ENCODE measurements at places on chromosomes 1 and 21.

DNA sequence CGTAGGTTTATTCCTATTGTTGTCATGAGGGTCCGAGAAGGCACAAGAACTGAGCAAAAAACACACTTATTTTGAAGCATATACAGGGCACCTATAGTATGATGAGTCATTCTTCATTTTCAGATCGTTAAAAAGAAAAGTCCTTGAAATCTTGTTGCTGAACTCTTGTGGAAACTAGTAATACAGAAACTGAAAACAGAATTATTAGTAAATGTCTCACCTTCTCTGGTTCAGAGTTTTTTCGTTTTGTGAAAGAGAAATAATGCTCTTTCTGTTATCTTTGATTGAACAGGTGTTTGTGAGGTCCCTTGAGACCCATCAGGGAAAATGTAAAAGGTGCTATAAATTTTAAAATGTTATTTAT is 102.0 kb upstream of the COA6 start:
- no peak for DNase-seq

DNA sequence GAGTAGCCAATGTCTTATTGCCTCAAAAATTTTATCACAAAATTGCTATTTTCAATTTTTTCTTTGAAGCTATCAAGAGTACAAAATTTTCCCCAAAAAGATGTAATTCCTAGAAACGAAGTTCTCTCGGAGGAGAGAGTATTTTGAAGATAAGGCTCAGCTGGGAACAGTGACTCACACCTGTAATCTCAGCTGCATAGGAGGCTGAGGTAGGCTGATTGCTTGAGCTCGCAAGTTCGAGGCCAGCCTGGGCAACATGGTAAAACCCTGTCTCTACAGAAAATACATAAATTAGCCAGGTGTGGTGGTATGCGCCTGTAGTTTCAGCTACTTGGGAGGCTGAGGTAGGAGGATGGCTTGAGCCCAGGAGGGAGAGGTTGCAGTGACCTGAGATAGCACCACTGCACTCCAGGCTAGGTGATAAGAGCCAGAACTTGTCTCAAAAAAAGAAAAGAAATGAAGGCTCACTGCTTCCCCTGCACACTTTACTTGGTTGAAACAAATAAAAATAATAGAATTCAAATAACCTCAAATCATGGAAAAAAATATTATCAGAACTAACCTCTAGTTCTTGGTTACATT is 22.2 kb downstream of the TUT4 start:
- no peak for DNase-seq

DNA sequence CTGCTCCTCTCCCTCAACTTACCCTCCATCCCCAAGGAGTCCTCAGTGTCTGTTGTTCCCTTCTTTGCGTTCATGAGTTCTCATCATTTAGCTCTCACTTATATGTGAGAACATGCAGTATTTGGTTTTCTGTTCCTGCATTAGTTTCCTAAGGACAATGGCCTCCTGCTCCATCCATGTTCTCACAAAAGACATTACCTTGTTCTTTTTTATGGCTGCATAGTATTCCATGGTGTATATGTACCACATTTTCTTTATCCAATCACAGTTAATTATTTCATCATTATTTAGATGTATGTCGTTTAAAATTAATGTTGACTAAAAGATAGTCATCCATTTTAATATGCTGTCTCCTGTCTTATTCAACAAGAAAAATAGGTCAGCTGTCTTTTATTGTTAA is 134.1 kb downstream of the CRB1 start:
- no peak for DNase-seq

- DNase-seq: no peak
Measured at GRCh38 chr1:243943671-243944428, 93.8 kb upstream of the AKT3 start.

GRCh38 chr1:198001776-198002408 is 84.7 kb downstream of the LHX9 start:
- no peak for DNase-seq

- no peak for DNase-seq
Measured at GRCh38 chr1:45952072-45952471, 148.7 kb downstream of the MAST2 start.

- DNase-seq: no peak
Measured at GRCh38 chr1:46489169-46489637, 433 bp upstream of the DMBX1 start.

DNA sequence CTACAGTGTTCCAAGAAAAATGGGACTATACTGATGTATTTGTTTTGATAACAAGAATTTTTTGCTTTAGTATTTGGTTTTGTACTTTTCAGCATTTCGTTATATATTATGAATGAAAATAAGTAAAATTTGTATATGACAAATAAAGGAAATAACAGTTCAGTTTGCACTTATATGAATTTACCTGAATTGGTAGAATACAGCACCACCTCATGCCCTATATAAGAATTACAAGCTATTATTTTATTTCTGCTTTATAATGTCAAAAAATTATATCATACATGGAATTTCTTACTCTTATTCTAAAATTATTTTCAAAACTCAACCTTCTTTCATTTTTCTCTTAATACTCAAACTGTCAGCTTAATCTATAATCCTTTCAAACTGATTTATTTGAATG is 14.6 kb downstream of the EFCAB7 start:
- no peak for DNase-seq

DNA sequence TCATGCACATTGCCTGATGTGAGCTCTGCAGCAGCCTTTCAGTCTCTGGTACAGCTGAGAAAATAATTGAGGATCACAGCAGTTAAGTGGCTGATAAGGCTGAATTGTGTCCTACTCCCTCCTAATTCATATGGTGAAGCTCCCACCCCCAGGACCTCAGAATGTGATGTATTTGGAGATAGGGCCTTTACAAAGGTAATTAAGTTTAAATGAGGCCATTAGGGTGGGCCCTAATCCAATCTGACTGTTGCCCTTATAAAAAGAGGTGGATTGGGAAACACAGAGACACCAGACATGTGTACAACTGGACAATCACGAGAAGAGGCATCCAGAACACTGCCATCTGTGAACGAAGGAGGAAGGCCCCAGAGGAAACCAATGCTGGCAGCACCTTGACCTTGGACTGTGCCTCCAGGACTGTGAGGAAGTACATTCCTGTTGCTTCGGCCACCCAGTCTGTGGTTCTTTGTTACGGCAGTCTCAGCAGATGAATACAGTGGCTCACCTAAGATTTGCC is 148.1 kb downstream of the TRABD2B start:
- no peak for DNase-seq

- no peak for DNase-seq
Measured at GRCh38 chr1:234633246-234634003, 23.4 kb upstream of the IRF2BP2 start.

DNA sequence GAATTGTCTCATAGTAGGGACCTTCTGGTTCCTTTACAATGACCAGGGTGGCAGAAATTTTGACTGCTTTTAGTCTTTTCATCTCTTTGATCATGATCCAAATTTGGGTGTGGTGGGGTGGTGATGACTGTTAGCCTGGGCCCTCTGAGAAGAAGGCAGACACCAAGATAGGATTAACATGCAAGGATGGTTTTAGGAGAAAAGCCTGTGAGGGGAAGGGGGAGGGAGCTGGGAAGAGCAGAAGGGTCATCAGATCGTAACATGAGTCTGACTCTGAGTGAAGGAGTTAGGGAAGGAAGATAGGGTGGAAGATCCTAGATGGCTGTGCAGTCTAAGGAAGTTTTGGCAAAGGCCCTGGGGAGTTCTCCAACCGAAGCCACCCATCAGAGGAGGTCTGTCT is 28.5 kb upstream of the CAMSAP2 start:
- no peak for DNase-seq

DNA sequence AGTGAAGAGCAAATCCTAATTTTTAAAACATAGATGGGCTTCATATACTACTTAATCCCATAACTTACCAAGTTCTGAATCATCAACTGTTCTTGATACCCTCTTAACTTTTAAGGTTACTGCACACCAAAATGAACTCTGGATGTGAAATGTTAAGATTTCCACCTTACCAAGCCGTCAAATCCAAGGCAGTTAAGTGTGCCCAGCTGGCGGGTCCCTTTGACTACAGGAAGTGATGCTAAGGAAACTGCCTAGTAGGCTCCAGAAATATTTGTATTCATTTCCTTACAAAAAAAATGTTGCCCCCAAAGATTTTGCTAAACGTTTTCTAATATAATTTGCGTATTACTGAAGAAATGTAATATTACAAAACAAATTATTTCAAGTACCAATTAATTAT is 10.7 kb downstream of the NRIP1 start:
- no peak for DNase-seq

- no peak for DNase-seq
Measured at GRCh38 chr1:4561205-4561604, 93.2 kb upstream of the AJAP1 start.

- DNase-seq: no peak
Measured at GRCh38 chr1:46676531-46676930, 4.9 kb downstream of the TEX38 start.

DNA sequence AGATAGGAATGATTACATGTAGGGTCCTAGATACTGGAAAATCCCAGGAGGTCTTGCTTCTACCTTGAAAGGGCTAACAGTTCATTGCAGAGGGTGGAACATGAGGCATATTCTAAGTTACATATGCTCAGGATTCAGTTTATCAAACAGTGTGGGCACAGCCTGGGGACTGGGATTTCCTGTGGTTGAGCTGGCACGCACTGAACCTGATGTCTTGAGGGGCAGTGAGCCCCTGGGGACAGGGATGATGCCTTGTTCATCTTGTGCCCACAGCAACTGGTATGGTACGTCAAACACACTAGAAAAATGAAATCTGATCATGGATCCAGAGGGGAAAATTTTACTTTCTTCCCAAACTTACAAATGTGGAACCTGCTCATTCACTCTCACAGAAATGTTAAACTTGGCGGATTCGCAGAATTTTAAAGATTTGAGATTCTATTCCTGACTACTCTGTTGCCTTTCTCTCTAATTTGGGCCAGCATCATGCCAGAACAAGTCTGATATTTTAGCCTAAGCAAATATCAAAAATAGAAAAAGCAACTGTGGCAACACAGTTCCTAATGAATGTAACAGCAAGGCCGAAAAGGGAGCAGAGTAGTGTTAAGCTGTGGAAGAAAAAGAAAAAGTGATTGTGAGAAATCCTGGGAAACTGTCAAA is 68.2 kb upstream of the COL24A1 start:
- no peak for DNase-seq

DNA sequence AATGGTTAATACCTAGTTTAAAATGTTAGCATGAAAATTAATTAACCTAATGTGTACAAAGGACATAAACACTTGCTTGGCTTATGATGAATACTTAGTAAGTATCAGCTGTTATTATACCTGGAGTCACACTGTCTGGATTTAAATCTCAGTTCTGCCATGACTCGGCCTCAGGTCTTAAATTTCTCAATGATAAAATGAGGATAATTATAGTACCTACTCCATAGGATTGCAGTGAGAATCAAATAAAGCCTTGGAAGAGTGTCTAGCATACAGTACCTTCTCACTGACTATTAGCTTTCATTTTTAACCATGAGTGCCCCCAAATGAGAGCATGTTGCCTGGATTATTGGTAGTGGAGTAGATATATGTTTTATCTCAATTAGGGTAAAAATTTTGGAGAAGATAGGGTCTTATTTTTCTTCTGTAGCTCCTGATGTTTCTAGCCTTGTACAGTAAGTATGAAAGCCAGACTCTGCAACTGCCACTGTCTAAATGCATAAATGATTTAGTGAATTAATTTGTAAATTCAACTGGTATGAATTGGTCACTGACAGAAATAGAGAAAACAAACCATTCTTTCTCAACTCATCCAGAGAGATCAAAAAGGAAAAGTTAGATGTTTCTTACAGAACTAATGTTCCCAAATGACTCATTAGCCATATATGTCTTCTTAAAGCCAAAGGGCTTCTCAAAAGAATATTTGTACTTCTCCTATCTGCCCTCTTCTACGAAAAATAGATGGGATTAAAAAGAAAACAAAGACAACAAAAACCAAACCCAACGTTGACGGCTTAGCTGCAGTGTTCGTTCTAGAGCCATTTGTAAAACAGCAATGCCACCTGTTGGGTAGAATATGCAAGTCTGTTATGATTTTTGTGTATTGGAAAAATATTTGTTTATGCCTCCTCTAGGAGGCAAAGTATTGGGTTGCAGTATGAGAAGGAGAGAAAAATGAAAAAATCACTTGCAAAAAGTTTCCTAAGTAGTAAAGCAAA is 53.8 kb upstream of the MROH9 start:
- no peak for DNase-seq

DNA sequence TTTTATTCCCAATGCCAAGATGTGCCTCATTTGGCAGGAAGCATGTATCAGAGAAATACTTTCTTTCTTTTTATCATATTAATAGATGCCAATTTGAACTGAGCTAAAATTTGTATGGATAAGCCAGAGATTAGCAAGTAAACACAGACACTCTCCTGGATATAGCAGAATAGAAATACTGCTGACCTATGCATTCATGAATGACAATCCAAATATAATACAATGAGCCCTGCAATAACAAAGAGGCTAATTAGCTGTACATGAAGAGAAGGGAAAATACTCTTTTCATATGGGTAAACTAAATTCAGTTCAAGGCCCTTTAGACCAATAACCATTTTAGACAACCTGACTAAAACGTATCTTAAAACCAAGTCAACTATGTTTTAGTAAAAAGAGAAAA is 388.1 kb upstream of the NR5A2 start:
- DNase-seq: no peak

GRCh38 chr1:46503421-46503820 is 13.8 kb downstream of the DMBX1 start:
- no peak for DNase-seq

DNA sequence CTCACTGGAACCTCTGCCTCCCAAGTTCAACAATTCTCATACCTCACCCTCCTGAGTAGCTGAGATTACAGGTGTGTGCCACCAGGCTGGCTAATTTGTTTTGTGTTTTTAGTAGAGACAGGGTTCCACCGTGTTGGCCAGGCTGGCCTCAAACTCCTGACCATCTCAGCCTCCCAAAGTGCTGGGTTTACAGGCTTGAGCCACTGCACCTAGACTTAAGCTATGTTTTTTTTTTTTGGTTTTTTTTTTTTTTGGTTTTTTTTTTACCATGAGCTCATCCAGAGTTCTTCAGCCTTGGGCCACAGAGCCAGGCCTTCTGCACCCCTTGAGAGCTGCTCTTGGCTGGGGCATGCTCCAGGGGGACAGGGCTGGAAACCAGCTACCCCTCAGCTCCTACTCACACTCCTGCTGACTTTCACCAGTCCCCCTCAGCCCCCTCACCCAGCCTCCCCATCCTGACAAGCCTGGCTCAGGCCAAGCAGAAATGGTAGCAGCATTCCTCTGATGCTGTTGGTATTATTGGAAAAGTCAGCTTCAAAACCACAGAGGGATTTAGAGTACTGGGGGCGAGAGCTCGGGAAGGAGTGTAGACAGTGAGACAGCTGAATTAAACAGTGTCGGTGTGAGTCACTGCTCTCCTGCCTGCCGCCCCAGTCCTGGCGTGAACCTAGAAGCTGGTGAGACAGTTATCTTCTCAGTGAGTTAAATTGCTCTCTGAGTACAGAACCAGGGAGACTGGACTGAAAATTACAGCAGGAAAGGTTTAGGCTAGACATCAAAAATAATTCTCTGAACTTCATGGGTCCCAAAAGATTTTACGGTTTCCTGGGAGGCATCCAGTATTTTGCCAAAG is 63.7 kb downstream of the NAV1 start:
- no peak for DNase-seq

- no peak for DNase-seq
Measured at GRCh38 chr1:119040906-119041305, 52.8 kb upstream of the TBX15 start.

GRCh38 chr1:220877377-220878095 is 1.7 kb upstream of the HLX start:
- no peak for DNase-seq

All from stimulated activated CD8-positive, alpha-beta memory T cell treated with anti-CD3 and anti-CD28 coated beads, Interleukin-2, amount 100 ng/mL, for 1 hour (primary cell).